ENCODE measurements at places on chromosomes 6 and 20.

- no peak for DNase-seq
Measured at GRCh38 chr6:8195040-8195713, 92.8 kb upstream of the EEF1E1 start.

- DNase-seq, result no peak
Measured at GRCh38 chr6:70857387-70858077, 99.3 kb downstream of the B3GAT2 start.

DNA sequence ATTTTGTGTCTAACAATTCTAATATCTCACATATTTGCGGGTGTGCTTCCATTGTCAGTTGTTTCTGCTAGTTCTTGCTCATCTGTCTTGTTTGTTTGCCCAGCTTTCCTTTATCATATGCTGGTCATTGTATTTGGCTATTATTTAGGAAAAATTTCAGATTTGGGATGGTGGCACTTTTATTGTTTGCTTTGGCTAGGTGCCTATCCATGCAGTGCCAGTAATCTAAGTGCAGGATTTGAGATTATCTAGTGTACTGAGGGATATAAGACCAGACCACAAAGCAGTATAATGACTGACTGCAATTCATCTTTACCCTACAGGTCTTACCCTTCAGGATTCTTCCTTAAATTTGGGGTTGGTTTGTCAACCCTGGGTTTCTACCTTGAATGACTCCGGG, 63.9 kb downstream of the NINL start:
- DNase-seq, result no peak

- DNase-seq, result no peak
Measured at GRCh38 chr6:87289571-87289970, 32.8 kb upstream of the SMIM8 start.

DNA sequence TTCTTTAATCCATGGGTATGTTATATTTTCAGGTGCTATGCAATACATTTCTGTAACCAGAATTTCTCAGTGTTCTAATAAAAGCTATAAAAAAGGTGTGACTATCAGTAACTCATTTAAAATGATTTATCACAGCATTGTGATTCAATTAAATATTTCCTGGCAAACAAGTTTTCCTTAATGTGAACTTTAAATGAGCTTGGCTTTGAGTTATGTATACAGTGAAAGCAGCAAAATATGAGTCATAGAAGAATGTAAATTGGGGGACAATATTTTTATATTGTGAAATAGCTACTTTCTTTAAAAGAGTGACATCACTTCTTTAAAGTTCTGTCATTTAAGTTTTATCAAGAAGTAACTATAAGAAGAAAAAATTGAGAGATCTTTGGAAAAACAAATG, 484.9 kb upstream of the MAN1A1 start:
- DNase-seq, result no peak

DNA sequence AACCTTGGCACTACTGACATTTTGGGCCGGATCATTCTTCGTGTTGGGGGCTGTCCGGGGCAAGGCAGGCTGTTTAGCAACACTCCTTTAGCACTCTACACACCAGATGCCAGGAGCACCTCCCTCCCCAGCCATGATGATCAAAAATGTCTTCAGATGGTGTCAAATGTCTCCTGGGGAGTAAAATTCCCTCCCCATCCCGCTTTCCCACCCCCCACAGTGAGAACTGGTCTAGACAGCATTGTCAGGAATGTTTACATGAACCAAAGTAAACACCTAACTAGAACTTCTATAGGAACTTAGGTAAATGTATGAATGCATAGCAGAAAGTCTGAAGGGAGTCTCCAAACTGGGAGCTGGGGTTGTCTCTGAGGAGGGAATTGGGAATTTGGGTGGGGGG, 70.0 kb upstream of the TOP1 start:
- DNase-seq, result no peak
